ENCODE measurements at places on chromosomes 16 and 17.
A peak's percentile ranks its signal among the peaks of the same experiment; 100 is the strongest.

- DNase-seq = peak; percentile 32
Measured at GRCh38 chr17:47728214-47728877, 4.7 kb upstream of the TBX21 start.

DNA sequence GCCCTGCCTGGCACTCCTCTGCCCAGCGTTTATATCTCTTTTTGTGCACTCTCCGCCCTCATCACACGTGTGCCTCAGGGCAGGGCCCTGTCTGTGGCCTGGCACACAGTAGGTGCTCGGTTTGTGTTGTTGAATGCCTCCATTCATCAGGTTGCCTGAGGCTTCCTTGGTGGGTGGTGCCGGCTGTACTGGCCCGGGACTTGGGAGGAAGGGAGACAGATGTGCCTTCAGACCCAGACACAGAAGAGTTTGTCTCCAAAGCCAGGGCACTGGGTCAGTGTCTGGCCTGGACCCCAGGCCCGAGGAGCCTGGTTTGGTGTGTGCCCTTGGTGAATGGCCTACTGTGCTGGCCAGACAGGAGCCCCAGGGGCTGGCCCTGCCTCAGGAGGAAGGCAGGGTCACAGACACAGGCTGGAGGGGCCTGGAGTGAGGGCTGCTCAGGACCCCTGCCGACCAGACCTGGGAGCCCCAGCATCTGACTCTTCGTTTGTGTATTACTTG is 71.6 kb downstream of the RAI1 start:
- DNase-seq = no peak

DNA sequence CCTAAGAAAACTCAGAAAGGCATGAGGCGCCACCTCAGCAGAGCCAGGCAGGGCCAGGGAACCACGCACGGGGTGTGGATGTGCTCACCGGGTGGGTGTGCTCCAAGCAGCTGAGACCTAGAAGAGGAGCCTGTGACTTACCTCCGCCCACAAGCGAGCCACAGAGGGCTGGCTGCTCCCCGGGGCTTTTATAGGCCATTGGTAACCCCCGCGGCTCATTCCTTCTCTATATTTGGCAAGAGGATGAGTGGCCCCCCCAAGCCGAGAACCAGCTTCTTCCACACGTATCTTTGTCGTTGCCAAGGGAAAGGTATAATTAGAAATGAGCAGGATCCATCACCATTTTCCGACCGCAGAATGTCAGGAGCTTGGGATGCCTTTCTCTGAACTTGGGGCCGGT is at the start of gene MYH3:
TSS of gene MYH3 (minus strand) at position 162 of the 400 bp plus-strand sequence. CDS start 2,245 bp downstream, outside the sequence.
- no peak for DNase-seq

GRCh38 chr16:72021043-72021442 is 12.5 kb downstream of the DHODH start:
- DNase-seq = no peak

- no peak for DNase-seq
Measured at GRCh38 chr16:86045591-86045971, 146.6 kb downstream of the IRF8 start.

All from right forelimb (tissue), 1 donor.